ENCODE measurements at places on chromosomes 11 and 22.

DNA sequence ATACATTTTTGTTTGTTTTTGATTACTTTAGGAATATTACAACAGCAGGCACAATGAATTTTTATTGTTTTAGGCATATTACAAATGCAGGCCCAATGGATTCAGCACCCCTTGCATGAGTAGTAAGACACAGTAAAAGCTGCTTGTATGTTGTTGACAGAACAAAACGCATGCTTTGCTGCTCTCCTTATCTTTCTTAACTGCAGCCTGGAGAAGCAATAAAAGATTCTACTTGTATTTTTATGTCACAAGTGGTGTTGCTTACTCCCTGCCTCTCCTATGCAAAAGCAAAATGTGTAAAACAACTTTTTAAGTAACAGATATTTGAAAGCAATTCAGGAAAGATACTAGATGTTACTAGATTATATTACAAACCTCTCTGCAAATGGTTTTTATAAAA lies 73.9 kb downstream of the TRPC6 start:
- no peak for DNase-seq

DNA sequence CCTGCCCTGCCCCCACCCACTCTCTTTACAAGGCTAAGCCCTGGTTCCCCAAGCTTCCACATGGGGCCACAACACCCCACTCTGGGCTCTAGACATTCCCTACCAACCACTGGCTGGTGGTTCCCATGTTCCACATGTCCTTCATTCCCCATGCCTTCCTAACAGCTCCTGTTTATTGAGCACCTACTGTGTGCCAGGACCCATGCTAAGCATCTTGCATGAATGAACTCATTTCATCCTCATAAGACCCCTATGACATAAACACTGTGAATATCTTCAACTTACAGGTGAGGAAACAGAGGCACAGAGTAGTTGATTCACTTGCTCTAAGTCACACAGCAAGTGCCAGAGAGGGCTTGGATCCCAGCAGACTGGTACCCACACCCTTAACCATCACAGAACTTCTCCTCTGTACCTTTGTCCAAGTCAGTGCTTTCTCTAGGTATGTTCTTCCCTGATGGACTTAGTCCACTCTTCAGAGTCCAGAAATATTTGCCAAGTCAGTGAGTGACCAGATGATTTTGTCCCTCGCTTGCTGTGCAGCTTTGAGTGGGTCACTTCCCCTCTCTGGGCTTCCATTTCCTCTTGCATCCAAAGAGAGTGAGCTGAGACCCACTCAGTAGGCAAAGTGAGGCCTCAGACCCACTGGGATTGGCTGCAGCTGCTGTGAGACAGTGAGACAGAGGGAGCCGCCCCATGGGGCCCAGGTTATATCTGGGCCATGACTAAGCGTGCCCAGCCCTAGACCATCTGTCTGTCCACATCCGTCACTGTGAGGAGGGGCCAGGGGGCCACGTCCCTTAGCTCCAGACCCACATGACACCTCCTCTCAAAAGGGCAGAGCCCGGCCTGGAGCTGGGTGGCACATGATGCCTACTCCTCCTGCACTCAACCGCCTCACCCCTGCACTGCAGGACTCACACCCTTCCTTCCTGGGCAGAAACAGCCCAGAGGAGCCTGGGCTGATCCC lies 132.4 kb downstream of the MN1 start:
- no peak for DNase-seq

GRCh38 chr11:128389461-128389976 lies 197.8 kb downstream of the ETS1 start:
- DNase-seq = no peak

DNA sequence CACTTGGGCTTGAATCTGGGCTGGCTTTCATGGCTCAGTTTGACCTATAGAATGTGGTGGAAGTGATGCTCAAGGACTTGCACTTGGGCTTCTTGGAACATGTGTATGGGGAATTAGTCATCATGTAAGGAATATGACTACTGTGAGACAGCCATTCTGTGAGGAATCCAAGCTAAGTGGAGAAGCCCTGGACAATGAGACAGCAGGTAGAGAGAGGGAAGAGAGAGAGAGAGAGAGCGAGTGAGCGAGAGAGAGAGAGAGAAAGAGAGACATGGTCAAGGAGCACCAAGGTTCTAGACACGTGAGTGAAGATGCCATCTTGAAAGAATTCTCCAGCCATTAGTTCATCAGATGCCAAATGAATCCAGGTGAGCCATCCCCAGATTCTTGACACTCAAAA lies 261.6 kb upstream of the SORL1-AS1 start:
- DNase-seq = no peak

- DNase-seq = no peak
Measured at GRCh38 chr22:31923136-31923535, 21.2 kb upstream of the YWHAH start.

Data from cerebellar nuclear complex (tissue), 1 donor.